ENCODE measurements at places on chromosomes 12 and 14.

DNA sequence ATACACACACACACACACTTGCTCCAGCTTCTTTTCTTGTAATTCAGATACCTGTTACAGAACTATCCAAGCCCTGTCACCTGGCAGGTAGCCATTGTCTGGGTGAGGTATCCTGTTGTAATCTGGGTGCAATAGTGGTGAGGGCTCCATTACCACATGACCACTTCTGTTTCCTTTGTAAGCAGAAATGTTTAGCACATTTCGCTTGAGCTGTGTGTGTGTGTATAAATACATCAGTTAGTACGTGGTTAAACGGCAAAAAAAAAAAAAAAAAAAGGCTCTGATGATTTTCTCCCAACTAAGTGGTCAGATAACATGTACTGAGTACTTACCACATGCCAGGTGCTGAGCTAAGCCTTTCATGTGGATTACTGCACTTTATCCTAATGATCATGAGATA lies 129.3 kb upstream of the SSTR1 start:
- no peak for DNase-seq

DNA sequence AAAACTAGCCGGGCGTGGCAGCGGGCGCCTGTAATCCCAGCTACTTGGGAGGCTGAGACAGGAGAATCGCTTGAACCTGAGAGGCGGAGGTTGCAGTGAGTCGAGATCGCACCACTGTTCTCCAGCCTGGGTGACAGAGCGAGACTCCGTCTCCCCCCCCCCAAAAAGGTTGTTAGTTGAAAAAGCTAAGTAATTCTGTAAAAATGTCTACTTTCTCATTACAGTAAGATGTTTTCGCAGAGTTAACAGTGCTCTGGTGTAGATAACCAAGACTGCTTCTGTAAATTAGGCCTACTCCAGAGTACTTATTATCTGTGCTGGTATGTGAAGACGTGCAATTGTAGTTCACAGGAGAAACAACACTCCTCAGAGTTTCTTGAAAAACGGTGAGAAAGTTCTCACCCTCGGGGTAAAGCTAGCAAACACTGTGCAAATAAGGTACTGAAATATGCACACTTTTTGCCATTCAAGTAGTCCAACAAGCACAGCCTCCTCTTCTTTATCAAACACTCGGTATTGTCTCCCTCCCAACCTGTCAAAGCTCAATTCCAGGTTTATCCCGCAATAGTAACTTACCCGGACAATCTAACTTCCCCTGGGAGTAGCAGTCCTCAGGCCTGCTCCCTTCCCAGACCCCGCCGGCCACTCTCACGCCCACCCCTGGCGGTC lies 974 bp downstream of the BTBD7 start:
- DNase-seq = no peak

DNA sequence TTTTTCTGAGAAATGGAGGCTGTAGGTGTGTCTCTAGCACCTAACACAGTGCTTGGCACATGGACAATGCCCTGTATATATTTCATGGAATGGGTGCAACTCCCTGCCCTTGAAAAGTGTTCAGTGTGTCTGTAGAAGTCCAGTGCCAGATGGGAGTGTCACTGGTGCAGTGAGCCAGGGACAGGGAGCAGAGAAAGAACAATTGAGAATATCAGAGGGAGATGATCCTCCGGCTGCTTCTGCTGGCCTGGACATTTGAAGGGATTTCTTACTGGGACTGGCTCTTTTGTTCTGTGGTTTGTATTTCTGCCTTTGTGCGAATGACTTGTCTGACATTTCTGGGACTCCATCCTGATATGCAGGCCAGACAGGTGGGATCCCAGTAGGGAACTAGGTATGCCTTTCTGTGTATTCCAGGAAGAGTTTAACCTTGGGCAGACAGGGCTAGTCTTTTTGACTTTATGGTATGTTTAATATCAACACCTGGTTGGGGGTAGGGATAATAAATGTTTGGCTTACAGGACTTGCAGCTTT lies 328.0 kb downstream of the NRXN3 start:
- no peak for DNase-seq

DNA sequence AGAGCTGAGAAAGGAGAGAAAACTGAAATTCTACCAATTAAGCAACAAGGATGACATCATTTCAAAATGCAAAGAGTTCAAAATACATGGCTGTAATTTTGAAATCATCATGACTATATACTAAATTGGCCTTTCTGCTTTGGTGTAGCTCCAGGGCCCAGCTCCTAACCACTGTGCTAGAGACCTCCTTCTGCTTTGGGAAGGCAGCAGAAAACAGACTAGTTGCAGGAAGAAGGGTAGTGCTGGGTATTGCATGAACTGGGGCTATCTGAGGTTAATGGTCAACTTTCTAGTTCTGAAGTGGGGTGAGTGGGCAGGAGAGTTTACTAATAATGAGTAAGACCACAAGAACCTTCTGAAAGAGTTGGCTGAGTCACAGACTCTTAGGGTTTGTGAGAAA lies 66.2 kb downstream of the PTGER2 start:
- no peak for DNase-seq

- no peak for DNase-seq
These were observed 407.9 kb upstream of the ATXN7L3B start for GRCh38 chr12:74129702-74130101.

- no peak for DNase-seq
These were observed 21.5 kb downstream of the PPTC7 start for GRCh38 chr12:110561471-110562201.

DNA sequence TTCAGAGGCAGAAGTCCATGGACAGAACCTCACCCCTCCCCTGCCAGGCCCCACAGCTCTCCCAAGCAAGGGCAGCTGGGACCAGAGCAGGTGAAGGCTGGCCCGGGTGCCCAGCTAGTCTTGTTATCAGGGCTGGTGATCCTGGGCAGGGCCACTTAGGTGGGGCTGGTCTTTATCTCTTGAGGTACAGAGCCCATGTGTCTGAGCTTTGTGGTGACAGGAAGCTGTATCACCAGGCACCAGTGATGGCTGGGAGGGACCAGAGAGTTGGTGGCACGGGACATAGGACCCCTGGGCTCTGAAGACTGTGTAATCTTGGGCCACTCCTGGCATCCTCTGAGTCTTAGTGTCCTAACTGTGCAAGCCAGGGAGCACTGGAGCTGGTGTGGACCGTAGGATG lies 12.8 kb upstream of the HPD start:
- DNase-seq = no peak

DNA sequence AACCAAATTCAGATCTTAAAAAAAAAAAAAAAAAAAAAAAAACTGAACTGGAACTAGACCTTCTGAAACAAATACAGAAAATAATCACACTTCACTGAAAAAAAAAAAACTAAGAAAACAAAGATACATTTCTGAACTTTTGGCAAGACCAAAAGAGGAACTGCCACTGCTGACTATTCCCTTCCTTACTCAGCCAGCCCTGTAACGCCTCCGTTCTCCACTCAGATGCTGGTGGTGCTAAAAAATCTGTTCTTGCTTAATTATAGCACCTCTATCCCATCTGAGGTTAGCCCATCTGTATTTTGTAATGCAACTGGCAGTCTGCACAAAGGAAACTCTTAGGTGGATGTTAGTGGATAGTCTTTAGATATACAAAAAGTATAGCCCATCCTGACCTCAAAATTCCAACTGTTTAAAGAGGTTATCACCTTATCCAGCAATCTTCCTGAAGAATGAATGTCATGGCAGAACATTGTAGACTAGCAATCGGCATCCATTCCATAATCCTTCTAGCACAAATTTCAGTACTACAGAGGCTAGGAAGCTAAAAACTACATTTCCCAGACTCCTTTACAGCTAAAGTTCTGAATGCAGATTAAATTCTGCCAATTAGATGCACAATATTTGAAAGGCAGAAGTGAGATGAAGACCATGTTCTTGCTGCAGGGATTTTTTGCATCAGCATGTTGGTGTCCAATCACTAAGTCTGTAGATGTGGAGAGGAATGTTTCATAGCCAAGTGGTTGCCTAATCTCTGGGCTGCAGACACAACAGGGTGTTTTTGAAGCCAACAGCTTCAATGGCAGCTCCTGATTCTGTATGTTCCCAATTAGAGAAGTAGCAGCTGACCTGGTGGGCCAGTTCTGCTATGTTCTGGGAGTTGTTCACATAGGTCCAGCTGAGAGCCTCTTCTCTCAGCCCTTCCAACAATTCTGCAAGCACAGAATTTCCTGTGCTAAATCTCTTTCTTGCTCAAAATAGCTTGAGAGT lies 5.7 kb downstream of the MAP3K9 start:
- DNase-seq = no peak

- peak; percentile 86 for DNase-seq
These were observed 39.2 kb downstream of the NFKBIA start for GRCh38 chr14:35365130-35366055.

GRCh38 chr12:132600048-132601032 lies 10.0 kb downstream of the LRCOL1 start:
- no peak for DNase-seq

GRCh38 chr12:121467638-121468498 lies 68.0 kb downstream of the RNF34 start:
- no peak for DNase-seq

DNA sequence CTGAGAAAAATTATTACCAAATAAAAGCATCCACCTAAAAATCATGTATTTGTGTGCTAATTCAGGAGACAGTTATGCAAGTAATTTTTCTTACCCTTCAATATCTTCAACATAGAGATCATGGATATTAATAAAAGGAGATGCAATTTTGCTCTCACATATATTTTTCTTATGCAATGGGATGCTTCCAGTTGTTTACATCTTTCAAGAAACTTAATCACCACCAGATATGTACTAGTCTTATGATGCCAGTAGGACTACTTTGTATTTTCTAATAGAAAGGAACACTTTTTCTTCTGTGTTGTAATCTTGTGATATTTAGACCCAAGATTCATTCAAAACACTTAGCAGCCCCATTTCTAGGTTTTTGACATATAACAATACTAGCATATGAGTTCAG lies 107.6 kb downstream of the NAV3 start:
- no peak for DNase-seq

DNA sequence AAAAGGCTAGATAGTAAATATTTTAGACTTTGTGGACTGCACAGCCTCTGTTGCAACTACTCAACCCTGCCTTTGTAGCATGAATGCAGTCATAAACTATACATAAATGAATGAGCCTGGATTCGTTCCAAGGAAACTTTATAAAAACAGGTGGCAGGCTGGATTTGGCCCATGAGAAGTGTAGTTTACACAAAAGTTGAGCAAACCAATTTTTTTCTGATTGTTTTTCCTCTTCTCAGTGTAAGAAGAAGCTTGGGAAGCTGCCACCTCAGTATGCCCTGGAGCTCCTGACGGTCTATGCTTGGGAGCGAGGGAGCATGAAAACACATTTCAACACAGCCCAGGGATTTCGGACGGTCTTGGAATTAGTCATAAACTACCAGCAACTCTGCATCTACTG lies 9.5 kb downstream of the OAS1 start:
- DNase-seq = no peak

GRCh38 chr14:74952180-74952665 lies 3.2 kb downstream of the PGF start:
- DNase-seq = no peak

DNA sequence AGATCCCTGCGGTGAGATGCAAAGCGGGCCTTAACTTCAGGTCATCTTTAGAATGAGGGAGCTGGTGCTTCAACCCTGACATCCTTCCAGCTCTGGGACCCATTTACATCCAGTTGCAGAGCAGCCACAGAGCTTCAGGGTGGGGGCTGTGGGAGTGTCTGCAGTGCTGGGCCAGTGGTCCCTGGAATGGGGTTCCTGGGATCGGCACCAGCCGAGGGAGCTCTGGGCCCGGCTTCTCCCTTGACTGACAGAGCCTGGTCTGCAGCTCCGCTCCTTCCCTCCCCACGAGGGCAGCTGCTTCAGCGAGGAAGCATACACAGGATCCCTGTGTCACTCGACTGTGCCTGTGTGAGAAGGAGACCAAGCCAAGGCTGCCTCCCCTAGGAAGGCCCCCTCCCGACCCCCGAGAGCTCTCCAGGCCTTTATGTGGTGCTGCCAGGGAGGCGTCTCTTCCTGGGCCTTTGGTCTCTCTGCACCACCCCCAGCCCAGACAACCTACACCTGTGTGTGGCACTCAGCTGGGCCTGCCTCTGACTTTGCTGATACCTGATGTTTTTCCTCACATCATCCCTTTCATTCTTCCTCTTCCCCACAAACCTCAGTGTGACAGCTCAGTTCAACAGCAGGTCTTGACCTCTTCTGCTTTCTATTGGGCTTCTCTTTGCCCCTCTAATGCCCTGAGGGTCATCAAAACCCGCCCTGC lies 48.1 kb upstream of the RIN3 start:
- no peak for DNase-seq

DNA sequence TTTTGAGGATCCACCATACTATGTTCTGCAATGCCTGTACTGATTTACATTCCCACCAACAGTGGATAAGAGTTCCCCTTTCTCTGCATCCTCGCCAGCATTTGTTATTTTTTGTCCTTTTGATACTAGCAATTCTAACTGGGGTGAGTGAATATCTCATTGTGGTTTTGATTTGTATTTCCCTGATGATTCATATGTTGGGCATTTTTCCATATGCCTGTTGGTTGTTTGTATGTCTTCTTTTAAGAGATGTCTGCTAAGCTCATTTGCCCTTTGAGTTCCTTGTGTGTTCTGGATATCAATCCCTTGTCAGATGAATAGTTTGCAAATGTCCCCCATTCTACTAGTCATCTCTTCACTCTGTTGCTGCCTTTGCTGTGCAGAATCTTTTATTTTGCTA lies 49.0 kb upstream of the MSRB3 start:
- no peak for DNase-seq

- DNase-seq = no peak
These were observed 1.5 kb upstream of the LGALS3 start for GRCh38 chr14:55127460-55127951.

DNA sequence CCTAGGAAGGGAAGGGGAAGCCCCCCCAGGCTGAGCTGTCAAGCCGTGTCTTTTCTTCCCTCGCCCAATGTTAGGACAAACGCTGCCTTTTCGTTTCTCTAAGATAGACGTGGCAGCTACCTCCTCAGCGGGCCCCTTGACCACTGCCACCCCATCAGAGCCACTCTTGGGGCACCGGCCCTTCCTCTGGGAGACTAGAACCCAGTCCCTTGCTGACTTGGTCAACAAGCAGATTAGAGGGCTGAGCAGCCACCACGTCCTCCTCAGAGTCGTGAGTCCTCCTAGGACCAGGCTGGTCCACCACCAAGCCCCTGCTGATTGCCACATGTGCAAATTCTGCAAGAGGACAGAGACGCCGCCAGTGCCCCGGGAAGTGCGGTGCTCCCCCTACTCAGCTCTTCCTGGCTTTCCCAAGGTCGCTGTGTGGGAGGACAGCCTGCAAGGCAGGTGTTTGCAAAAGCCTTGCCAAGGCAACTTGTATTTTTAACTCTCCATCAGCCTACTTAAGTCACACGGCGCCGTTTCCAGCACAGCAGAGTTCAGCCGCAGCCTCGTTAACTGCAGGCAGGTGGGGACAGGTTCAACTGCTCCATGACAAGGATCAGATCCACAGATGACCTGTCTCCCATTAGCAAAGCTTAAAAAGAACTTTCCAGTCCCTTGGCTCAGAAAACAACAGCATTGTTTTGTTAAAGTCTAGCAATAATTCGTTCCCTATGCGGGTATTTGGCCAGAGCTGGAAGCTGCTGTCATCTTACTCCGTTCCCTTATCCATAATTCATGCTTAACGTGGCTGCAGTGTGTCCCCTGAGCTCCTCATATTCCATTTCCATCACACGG lies 65.6 kb downstream of the TESC start:
- no peak for DNase-seq

GRCh38 chr12:88996200-88996788 lies 356.0 kb downstream of the DUSP6 start:
- no peak for DNase-seq

Measured in activated CD4-positive, alpha-beta T cell treated with anti-CD3 and anti-CD28 coated beads, Interleukin-2, Interleukin-4, amounts not matched to agents 100 ng/mL and 50 ng/mL, durations not matched to agents 16 hours and 8 hours (primary cell).